Natural killer cell treated with Interleukin-12 subunit alpha and Interleukin-12 subunit beta and Interleukin-15 and Interleukin-18, amount 100 ng/mL, for 72 hours (primary cell): ENCODE measurements at places on chromosomes 11 and 22.

- DNase-seq: peak; percentile 82
- no peak overlapping the region for H3K4me3 ChIP-seq
- no peaks in the 10 kb centered on the region for H3K36me3 ChIP-seq
- H3K4me1 ChIP-seq: peaks cover 27% of the 10 kb centered on the region
- no peaks in the 10 kb centered on the region for H3K27me3 ChIP-seq
These were observed 661 bp upstream of the MALAT1 start for GRCh38 chr11:65498042-65498726.

GRCh38 chr22:50014655-50015401 is 2.3 kb upstream of the IL17REL start:
- no peak overlapping the region for H3K4me3 ChIP-seq
- H3K27me3 ChIP-seq: peaks cover 16% of the 10 kb centered on the region
- peak; percentile 61 for DNase-seq

GRCh38 chr11:112279901-112280267 is 19.2 kb upstream of the PLET1 start:
- DNase-seq: peak; percentile 75
- H3K27me3 ChIP-seq: no peaks in the 10 kb centered on the region
- H3K4me1 ChIP-seq: peaks cover 7% of the 10 kb centered on the region

- H3K4me3 ChIP-seq: no peak overlapping the region
- H3K36me3 ChIP-seq: no peaks in the 10 kb centered on the region
- DNase-seq: no peak
- no peaks in the 10 kb centered on the region for H3K4me1 ChIP-seq
These were observed 45.9 kb downstream of the MN1 start for GRCh38 chr22:27755521-27756211.

- no peaks in the 10 kb centered on the region for H3K36me3 ChIP-seq
- no peaks in the 10 kb centered on the region for H3K4me1 ChIP-seq
- H3K4me3 ChIP-seq: no peak overlapping the region
- H3K27me3 ChIP-seq: peaks cover 28% of the 10 kb centered on the region
These were observed 309.8 kb downstream of the CASP12 start for GRCh38 chr11:104588446-104588845.

DNA sequence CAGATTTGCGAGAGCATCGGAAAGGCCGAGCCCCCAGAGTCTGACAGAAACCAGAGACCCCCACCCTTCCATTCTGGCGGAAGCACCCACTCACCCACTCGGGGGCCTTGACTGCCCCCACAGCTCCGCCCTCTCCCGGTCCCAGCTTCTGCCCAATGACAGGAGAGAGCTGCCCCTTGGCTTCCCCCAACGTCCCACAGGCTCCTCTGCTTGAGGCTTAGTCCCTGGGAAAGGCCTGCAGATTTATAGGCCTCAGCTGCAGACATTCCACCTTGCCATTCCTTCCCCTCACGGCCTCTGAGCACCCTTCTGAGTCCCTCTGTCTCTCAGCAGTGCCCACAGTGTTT is 125.0 kb upstream of the NCAM1 start:
- peaks cover 5% of the 10 kb centered on the region for H3K4me1 ChIP-seq
- no peak overlapping the region for H3K4me3 ChIP-seq
- H3K27me3 ChIP-seq: no peaks in the 10 kb centered on the region
- no peaks in the 10 kb centered on the region for H3K36me3 ChIP-seq

- no peaks in the 10 kb centered on the region for H3K27me3 ChIP-seq
- H3K4me1 ChIP-seq: peaks cover 4% of the 10 kb centered on the region
- DNase-seq: peak; percentile 87
- H3K4me3 ChIP-seq: peak within 1 kb of the TSS; percentile 54
- H3K36me3 ChIP-seq: no peaks in the 10 kb centered on the region
These were observed at the start of gene SERHL2 for GRCh38 chr22:42553475-42554361. Gene SERHL2, plus strand, starts transcription at chr22:42553956. Its CDS starts 65 bp downstream, at chr22:42554021.

DNA sequence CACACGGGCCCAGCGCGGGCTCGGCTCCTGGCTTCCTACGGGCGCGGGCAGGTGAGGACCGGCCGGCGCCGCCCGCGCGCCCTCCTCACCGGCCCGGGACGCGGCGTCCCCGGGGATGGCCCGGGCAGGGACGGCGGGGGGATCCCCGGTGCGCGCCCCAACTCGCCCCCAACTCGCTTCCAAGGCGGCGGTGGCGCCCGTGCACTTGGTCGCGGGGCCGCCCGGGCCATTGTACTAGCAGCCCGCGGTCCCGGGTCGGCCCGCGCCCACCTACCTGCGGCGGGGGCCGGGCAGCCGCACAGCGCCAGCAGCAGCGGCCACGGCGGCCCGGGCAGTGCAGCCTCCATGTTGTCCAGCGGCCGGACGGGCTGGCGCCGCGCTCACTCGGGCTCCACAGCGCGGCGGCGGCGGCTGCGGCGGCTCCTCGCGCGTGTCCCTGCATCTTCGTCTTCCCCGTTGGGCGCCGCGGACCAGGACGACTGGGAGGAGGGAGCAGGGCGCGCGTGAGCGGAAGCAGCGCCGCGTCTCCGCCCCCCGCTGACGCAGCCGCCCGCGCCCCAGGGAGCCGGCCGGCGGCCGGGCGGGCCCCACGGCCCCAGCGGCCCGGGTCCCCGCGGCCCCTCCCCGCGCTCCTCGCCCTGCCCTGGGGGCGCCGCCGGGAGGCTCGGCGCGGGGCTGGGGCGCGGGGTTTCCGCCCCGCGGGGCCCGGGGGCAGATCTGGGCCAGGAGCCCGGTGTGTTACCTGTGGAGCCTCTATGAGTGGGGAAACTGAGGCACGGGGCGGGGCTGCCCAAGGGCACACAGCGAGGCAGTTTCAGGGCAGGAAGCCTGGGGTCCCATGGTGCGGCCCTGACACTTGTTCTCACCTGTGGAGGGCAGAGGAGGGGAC is 159.3 kb upstream of the GRK3 start:
- no peaks in the 10 kb centered on the region for H3K36me3 ChIP-seq
- DNase-seq: peak; percentile 88
- H3K27ac ChIP-seq: peak overlapping the region; percentile 19
- no peaks in the 10 kb centered on the region for H3K27me3 ChIP-seq
- H3K4me3 ChIP-seq: peak overlapping the region; percentile 36

DNA sequence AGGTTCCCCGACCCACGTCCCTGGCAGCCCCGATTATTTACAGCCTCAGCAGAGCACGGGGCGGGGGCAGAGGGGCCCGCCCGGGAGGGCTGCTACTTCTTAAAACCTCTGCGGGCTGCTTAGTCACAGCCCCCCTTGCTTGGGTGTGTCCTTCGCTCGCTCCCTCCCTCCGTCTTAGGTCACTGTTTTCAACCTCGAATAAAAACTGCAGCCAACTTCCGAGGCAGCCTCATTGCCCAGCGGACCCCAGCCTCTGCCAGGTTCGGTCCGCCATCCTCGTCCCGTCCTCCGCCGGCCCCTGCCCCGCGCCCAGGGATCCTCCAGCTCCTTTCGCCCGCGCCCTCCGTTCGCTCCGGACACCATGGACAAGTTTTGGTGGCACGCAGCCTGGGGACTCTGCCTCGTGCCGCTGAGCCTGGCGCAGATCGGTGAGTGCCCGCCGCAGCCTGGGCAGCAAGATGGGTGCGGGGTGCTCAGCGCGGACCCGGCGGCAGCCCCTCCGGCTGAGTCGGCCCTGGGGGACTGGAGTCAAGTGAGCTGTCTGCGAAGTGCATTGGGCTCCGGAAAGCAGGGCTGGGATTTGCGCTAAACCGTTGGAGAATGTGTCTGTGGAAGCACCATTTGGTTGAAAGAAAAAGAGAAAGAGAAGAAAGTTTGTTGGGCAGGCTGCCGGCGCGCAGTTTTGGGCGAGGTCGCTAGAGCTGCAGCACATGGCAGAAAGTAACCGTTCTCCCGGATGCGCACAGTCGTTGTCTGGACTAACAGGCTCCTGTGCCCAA is at the start of gene CD44:
CD44 (plus strand) TSS at position 229 of the 779 bp plus-strand sequence; CDS start at position 362, 133 bp downstream.
- no peaks in the 10 kb centered on the region for H3K27me3 ChIP-seq
- H3K27ac ChIP-seq: peak within 1 kb of the TSS; percentile 97
- H3K4me1 ChIP-seq: peaks cover 53% of the 10 kb centered on the region
- H3K4me3 ChIP-seq: peak within 1 kb of the TSS; percentile 99
- DNase-seq: peak; percentile 81
- peaks cover 21% of the 10 kb centered on the region for H3K36me3 ChIP-seq

DNA sequence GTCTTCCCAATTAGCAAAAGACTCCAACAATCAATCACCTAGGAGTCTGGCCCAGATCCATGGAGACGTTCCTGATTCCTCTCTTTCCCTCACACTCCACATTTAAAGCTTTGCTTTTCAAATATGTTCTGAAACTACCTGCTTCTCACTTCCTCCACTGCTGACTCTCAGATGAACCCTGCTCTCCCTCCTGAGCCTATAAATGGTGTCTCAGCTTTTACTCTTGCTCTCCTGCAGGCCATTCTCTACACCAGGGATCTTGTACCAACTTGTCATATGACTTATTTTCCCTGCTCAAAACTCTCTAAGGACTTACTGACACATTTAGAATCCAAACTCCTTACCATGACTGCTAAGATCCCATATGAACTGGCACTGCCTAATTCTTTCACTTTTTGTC is 138.4 kb upstream of the DDI1 start:
- H3K4me3 ChIP-seq: no peak overlapping the region
- DNase-seq: no peak
- H3K4me1 ChIP-seq: peaks cover 4% of the 10 kb centered on the region
- no peaks in the 10 kb centered on the region for H3K27me3 ChIP-seq
- H3K27ac ChIP-seq: no peak overlapping the region
